ENCODE measurements at places on chromosomes 2 and 18. TPM values are rescaled to one million over a fixed set of nuclear protein-coding genes. Genes with fewer than 3 reads are reported as not detected.

GRCh38 chr2:236809716-236810115, 240.1 kb downstream of the ACKR3 start:
- DNase-seq, result no peak

DNA sequence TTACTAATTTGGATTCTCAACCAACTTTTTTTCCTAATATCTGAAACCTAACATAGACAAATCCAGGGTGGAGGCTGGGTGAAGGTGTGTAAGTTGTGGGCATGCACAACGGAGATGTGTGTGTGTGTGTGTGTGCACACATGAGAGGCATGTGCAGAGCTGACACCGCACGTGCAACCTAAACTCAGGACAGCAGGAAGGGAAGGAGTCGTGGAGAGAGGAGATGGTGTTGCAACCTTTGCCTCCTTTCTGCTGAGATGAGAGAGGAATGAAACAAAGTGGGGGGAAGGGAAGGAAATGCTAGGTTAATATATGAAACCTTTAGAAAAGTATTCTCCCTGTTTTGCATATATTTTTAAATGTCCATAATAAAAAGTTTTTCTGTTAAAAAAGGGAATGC, 64.7 kb downstream of the KCTD1 start:
- no peak for DNase-seq

Gene ECEL1
- total RNA-seq, result not detected

GRCh38 chr18:13465476-13465875, 246.9 kb downstream of the LDLRAD4 start:
- DNase-seq, result no peak

DNA sequence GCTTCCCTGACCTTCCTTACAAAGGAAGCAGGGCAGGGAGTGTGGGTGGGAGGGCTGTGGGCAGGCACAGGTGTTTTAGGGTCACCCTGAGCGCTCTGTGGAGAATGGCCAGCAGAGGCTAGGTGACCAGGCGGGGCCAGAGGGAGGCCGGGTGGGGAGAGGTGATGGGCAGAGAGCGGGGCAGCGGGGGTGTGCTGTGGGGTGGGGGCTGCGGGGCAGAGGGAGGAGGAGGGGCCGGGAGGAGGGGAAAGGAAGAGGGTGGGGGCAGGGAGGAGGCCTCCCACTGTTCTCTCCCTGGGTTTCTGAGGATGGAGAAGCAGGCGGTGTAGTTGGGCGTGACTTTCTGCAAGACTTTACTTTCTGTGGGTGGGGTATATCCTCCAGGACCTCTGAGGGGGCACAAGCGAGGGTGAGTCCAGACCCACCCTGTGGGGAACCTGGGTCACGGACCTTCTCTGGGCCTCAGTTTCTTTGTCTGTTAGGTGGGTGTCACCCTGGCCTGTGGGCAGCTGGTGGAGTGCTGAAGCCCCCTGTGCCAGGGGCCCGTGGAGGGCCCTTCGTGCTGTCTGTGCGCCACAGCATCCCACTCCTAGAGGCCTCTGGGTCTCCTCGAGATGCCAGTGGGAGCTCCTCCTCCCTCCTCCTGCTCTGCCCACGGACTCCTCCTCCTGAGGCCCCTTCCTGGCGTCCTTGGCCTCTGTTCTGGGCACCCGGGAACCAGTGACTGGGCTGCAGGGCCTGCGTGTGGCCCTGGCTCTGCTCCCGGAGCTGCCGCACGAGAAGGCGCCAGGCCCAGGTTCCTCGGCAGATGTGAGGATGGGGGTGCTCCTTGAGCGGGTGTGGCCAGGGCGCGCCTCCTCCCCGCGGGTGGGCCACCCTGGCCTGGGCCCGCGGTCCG, 6.3 kb upstream of the NEU4 start:
- DNase-seq, result peak; percentile 8

GRCh38 chr18:72840109-72840508, 27.7 kb downstream of the NETO1 start:
- no peak for DNase-seq

Gene ABCG8
- total RNA-seq, result not detected

Gene CXCR1
- 0.14 TPM for total RNA-seq

GRCh38 chr2:62456721-62457539, 49.1 kb downstream of the TMEM17 start:
- peak; percentile 70 for DNase-seq

Gene C2orf42
- total RNA-seq, result 2.2 TPM

GRCh38 chr2:99373144-99373543, 36.0 kb downstream of the EIF5B start:
- DNase-seq, result no peak

GRCh38 chr2:7161501-7161900, 244.3 kb downstream of the RNF144A start:
- DNase-seq, result no peak

Gene SLC20A1
- 147 TPM for total RNA-seq

DNA sequence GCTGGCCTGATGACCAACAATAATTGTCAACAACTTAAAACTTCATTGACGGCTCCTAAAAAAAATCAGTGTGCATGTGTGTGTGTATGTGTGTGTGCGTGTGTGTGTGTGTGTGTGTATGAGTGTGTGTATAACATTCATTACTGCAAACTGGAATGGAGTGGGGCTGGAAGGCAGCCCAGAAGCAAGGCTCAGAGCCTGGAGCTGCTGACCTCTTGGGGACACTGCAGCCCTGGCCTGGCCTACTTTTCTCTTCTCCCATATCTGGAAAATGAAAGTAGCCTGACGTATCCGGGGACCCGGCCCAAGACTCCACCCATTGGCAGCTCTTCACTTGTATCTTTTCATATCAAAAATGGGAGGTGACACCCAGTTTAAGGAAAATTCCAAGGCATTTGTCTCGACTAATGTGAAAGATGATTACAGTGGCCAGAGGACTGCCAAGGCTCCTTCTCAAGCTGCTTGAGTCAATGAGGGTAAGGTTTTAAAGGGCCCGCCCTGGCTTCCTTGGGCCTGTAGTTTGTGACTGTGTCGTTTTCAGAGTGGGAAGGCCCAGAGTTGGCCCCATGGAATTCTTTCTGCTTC, 72.4 kb upstream of the IL1R1 start:
- DNase-seq, result peak; percentile 67

GRCh38 chr18:75216212-75216910, 5.8 kb downstream of the TSHZ1 start:
- no peak for DNase-seq

DNA sequence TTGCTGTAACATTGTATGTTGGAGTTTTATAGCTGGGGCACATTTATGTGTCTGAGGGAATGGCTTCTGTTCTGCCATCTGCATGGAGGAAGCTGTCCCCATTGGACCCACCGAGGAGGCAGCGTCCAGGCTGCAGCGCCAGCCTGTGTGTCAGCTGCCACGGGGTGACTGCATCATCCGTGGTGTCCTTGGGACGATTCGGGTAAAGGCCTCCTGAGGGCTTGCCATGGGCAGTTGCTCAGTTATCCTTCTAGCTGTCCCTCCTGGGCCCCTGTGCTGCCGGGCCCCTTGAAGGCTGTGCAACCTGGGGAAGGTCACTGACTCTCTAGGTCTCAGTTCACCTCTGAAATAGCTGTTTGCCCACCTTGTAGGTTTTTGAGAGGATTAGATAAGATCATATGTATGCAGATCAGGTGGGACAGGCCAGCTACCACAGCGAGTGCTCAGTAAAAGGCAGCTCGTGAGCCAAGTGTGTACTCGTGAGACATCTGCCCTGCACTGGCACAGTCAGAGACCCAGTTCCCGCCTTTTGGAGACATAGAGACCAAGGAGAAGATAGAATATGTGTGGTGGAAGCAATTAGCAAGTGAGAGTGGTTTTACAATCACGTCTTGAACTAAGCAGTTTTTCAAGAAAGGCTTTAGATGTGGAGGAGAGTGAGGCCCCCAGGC, 10.6 kb downstream of the LDLRAD4 start:
- no peak for DNase-seq

Gene MSH6
- 15.9 TPM for total RNA-seq

DNA sequence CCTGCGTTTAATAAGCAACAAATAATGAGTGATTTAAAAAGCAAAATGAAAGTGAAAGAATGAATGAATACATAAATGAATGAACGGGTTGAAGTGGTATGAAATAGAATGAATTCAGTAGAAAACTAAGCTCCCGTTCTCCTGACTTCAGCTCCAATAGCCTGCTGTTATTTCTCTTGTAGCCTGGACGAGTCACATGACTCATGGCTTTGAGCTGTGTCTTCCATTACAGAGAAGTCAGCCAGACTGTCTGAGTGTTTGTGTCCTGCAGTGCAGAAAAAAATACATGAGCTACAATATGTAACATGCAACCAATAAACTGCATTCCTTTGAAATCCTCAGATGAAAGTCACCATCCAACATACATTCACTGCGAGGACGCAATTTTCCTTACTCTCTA, 21.2 kb downstream of the SCG2 start:
- no peak for DNase-seq

Gene VIL1
- 324 TPM for total RNA-seq

GRCh38 chr2:14634489-14635390, 2.2 kb downstream of the LRATD1 start:
- DNase-seq, result peak; percentile 90

Gene SOX11
- 0.75 TPM for total RNA-seq

- DNase-seq, result no peak
Measured at GRCh38 chr2:165287094-165287778, 48.0 kb downstream of the SCN2A start.

Gene ILKAP
- total RNA-seq, result 31.8 TPM

GRCh38 chr18:67467188-67467587, 49.3 kb downstream of the DSEL start:
- no peak for DNase-seq

DNA sequence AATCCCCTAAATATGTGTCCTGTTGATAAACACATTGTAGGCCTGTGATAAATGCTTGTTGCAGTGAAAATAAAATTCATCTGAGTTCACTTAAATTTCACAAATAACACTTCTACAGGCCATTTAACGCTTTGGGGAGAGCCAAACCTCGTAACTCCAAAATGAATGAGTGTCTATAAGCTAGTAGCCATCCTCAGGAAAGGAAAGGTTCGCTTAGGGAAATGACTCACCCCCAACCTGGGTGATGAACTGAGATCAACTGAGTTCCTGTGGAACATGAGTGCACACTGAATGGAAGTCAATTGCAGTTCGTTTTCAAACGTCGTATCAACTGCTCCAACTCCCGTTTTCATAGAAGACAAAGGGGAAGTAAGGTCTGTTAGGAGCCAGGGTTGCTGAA, 527.6 kb upstream of the ID2 start:
- DNase-seq, result no peak

Gene NRP2
- total RNA-seq, result 92.0 TPM

Gene LCT
- 0.32 TPM for total RNA-seq

All from transverse colon (tissue), 4 donors.